ENCODE measurements at places on chromosomes 12 and 14.

GRCh38 chr12:74449872-74450271, 87.8 kb upstream of the ATXN7L3B start:
- no peak for DNase-seq

DNA sequence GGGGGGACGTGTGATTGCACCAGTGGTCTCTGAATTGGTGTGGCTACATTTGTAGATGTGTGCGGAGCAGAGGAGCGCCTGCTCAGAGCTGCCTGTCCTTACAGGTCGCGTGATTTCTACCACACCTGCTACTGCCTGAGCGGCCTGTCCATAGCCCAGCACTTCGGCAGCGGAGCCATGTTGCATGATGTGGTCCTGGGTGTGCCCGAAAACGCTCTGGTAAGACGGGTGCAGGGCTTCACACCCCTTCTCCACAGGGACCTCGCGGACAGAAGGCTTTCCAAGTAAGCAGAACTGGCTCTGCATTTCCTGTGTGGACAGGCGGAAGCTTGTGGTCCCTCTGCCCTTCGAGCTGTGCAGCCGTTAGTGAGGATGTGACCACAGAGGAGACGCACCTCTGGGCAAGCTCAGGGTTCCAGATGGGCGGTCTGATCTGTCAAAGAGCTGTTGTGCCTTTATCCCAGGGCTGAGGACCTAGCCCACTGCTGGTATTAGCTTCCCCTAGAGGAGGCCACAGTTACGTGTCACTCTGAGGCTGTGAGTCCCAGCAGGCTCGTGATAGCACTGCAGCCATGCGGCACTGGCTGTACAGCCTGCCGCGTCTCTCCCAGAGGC, 47.7 kb downstream of the MAX start:
- no peak for DNase-seq

DNA sequence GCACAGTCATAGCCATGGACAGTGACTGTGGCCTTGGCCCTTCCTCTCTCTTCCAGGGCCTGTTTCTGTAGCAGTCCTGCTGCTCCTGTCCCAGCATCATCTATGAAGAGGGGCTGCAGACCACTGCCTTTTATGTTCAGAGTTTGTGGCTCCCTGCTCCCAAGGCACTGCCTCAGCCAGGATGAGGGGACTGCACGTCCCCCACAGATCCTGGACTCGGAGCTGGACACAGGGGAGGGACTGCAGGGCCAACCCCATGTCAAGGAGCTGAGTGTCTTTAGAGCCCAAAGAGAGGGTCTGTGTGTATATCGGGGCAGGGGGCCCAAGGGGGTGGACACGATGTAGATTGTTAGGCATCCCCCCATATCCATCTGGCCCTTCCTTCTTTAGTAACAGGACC, 60.6 kb upstream of the DIO3 start:
- DNase-seq: no peak

DNA sequence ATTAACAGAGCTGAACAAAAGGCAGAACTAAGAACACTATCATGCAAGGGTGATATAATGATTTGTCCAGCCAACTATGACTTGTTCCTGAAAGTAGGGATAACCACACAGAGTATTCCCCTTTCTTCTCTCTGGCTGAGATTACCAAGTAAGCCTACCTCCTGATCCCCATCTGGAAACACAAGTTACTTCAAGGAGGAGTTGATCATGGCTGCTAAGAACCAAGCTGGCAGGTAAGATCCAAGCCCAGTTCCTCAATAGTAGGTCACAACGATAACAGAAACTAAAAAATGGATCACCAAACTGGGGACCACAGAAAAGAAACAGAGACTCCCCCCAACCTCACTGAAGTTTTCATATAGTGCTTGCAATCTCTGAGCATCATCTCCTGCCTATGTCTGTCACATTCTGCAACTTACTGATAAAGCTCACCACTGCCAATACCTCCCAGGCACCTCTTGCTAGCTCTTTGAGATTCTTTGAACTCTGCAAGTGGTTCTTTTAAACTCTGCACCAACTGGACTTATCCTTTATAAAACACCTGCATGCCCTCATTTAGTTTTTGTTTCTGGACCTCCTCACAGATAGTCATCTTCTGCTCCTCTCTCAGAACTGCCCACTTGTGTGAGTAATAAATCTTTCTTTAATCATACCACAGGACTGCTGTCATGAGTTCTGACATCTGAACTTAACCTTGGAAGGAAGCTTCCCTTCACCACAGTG, 76.6 kb downstream of the LRP6 start:
- DNase-seq: no peak

DNA sequence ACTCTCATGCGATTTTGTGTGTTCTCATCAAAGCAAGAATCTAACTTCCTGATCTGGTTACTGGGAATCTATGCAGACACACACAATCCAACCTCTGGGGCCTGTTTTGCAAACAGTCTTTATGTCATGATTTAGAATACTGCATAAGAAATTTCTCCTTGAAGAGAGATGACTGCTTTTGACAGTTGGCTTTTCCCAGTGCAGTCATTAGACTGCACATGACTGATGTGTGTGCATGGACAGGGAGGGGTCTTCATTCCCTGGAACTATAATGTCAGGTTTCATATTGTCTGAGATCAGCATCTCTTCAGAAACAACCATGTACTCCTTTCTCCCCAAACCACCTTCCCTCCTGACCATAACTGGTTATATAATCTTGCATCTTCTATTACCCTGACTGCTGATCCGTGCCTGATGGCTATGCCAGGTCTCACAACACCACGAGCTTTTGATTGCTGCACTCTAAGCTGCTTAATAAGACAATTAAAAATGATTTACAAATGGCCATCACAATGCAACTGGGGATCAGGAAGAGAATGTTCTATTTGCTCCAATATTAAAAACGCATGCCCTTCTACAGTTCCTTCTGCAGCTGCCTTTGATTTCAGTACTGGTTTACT, 995.4 kb downstream of the NRXN3 start:
- no peak for DNase-seq

- no peak for DNase-seq
These were observed 62.7 kb downstream of the NOS1 start for GRCh38 chr12:117298648-117299225.

GRCh38 chr12:80512781-80513180, 68.7 kb downstream of the PTPRQ start:
- no peak for DNase-seq

GRCh38 chr12:53949631-53950436, 4.9 kb upstream of the HOXC12 start:
- no peak for DNase-seq

GRCh38 chr14:100723135-100723829, 3.4 kb upstream of the DLK1 start:
- no peak for DNase-seq

DNA sequence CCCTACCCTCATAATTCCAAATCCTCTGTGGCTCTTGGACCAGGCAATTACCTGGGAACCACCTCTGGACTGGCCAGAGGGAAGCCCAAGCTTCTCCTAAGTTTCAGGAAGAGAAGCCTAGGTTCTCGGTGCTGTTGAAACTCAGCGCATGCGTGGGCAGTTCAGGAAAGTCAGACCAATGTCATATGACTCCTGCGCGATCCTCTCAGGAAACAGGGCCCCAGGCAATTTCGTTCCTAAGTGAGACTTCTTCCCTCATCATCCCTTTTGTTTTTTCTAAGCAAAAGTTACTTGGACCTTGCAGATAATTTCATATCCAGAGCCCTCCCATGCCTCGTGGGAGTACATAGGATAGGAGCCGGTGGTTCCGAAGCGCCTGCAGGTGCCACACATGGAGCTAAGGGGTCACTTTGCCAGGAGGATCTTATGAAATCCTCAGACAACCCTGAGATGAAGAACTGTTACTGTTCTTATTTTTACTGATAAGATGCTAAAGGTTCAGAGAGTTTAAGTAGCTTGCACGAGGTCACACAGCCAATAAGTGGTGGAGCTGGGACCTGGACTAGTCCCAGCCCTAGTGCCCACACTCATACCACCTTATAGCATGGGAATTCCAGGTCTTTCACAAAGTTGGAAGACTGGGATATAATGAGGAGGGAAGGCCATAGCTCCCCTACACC, 168.2 kb downstream of the ZFP36L1 start:
- DNase-seq: no peak

- no peak for DNase-seq
These were observed 976 bp downstream of the THAP2 start for GRCh38 chr12:71665090-71665463.

GRCh38 chr12:89253488-89253887, 98.8 kb downstream of the DUSP6 start:
- DNase-seq: no peak

DNA sequence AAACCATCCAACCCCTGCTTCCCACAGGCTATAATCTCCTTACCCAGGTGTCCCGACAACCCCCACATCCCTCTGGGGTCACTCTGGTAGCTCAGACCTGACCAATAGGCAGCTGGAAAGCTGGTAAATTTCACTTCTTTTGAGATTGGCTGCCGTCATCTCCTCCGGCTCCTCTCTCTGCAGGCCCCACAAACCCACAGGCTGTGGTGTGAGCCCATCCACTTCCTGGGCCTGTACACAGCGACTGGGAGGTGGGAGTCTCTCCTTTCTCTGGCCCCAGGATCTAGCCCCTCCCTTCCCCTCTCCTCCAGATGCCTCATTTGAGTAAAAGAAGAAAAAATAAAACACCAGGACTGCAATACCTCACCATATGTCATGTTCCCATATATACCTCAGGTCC, 709 bp downstream of the INHBC start:
- DNase-seq: no peak

GRCh38 chr12:85157035-85157603, 121.0 kb downstream of the LRRIQ1 start:
- no peak for DNase-seq

GRCh38 chr14:61663312-61663979, 31.9 kb upstream of the HIF1A start:
- no peak for DNase-seq

DNA sequence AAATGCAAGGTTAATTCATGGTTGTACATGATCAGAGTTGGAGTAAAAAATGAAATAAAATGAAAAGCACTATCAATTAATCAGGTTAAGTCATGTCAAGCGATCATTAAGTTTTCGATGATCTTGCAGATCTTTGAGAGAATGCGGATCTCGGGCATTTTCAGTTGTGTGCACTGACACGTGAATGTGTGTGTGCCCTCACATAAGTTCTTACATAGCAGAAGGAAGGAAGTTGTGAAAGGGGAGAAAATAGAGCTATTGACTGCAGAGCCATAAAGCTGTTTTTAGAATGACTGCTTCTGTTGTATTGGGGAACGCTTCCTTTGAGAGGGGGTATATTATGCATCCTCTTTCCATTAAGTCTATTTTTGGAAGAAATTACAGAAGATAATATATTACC, 101.3 kb downstream of the HMGA2 start:
- DNase-seq: no peak

DNA sequence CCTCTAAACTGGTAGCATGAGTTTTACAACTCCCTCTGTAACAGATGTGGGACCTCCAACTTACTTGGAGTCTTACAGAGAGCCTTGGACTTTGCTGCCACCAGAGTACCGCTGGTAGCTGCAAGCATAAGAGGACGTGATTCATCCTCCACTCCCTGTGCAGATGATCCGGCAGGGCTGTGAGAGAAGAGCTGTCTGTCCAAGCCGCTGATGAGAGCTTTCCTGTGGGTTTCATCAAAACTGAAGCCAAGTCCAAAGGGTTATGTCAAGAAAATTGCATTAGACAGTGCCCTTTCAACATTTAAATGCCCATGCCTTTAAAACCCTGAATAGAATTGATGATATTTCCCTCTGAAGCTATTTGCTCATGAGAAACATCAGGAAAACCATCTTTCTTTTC, 85.8 kb downstream of the LLPH start:
- no peak for DNase-seq

GRCh38 chr14:63877550-63877939, 24.7 kb downstream of the SYNE2 start:
- DNase-seq: no peak

DNA sequence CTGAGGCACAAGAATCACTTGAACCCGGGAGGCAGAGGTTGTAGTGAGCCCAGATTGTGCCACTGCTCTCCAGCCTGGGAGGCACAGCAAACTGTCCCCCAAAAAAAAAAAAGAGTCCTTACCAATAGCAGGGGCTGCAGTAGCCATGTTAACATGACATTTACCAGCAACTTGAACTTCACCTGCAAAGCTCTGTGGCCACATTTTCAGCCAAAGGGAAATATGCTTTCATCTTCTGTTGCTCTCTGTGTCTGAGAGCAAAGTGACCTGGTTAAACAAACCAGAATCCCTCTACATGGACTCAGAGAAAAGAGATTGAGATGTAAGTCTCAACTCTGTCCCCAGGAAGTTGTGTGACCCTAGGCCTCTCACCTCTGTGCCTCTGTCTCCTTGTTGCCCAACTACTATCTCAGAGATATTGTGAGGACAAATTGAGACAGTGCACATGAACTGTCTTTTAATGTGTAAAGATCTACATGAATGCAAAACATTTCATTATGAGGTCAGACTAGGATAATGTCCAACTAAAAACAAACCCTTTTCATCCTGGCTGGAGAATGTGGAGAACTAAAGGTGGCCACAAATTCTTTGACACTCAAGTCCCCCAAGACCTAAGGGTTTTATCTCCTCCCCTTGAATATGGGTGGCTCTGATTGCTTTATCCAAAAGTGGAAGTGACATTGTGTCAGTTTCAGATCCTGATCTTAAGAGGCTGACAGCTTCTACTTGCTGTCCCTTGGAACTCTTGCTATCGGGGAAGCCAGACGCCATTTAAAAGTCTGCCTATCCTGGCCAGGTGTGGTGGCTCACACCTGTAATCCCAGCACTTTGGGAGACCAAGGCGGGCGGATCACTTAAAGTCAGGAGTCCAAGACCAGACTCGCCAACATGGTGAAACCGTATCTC, 24.7 kb upstream of the P2RX4 start:
- no peak for DNase-seq

DNA sequence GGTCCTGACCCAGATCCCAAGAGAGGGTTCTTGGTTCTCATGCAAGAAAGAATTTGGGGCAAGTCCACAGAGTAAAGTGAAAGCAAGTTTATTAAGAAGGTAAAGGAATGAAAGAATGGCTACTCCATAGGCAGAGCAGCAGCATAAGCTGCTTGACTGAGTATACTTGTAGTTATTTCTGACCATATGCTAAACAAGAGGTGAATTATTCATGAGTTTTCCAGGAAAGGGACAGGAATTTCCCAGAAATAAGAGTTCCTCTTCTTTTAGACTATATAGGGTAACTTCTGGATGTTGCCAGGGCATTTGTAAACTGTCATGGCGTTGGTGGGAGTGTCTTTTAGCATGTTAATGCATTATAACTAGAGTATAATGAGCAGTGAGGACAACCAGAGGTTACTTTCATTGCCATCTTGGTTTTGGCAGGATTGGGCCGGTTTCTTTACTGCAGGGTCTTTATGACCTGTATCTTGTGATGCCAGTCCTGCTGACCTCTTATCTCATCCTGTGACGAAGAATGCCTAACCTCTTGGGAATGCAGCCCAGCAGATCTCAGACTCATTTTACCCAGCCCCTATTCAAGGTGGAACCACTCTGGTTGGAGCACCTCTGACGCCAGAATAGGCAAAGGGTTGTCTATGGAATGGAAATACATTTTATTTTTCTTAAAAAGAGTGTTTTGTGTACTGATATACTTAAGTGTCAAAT, 113.8 kb downstream of the OTOGL start:
- DNase-seq: no peak

GRCh38 chr14:36408388-36408787, 88.0 kb upstream of the MBIP start:
- DNase-seq: no peak

- no peak for DNase-seq
These were observed 14.3 kb downstream of the ISCA2 start for GRCh38 chr14:74507840-74508239.

GRCh38 chr12:25052914-25053211, 104.0 kb upstream of the BCAT1 start:
- DNase-seq: no peak
